ENCODE measurements at places on chromosomes 12 and 14. TPM values are rescaled to one million over a fixed set of nuclear protein-coding genes. Genes with fewer than 3 reads are reported as not detected.

CLEC14A gene
- total RNA-seq = 8.2 TPM

RTN1 gene
- total RNA-seq = under 0.01 TPM

ZNF839 gene
- 9.4 TPM for total RNA-seq

C12orf60 gene
- 1.5 TPM for total RNA-seq

SMIM41 gene
- not detected for total RNA-seq

SNRPF gene
- total RNA-seq = 7.9 TPM

HOTAIR gene
- not detected for total RNA-seq

PAX9 gene
- not detected for total RNA-seq

CBX5 gene
- 18.0 TPM for total RNA-seq

DBX2 gene
- not detected for total RNA-seq

TTC9 gene
- under 0.01 TPM for total RNA-seq

GCH1 gene
- 1.9 TPM for total RNA-seq

MIP gene
- 0.19 TPM for total RNA-seq

NKX2-1 gene
- not detected for total RNA-seq

PLCZ1 gene
- total RNA-seq = not detected

CGRRF1 gene
- 15.0 TPM for total RNA-seq

RNASE13 gene
- not detected for total RNA-seq

FAM90A1 gene
- total RNA-seq = 0.28 TPM

HOXC10 gene
- not detected for total RNA-seq

DEPDC4 gene
- 1.7 TPM for total RNA-seq

LBHD2 gene
- not detected for total RNA-seq

TMPRSS12 gene
- not detected for total RNA-seq

DEGS2 gene
- 0.28 TPM for total RNA-seq

SLC25A21 gene
- total RNA-seq = under 0.01 TPM

SCFD1 gene
- total RNA-seq = 119 TPM

IL26 gene
- total RNA-seq = under 0.01 TPM

MARCHF9 gene
- 0.77 TPM for total RNA-seq

HSPB8 gene
- total RNA-seq = 35.1 TPM

RNASE1 gene
- total RNA-seq = 0.96 TPM

ITGA7 gene
- total RNA-seq = 47.5 TPM

RPS6KA5 gene
- 1.2 TPM for total RNA-seq

SLC39A9 gene
- 169 TPM for total RNA-seq

NDUFB1 gene
- 209 TPM for total RNA-seq

SUDS3 gene
- 34.1 TPM for total RNA-seq

SSPN gene
- total RNA-seq = 12.1 TPM

STRN3 gene
- total RNA-seq = 63.4 TPM

LRIG3 gene
- 18.3 TPM for total RNA-seq

PGF gene
- 17.8 TPM for total RNA-seq

All from regular cardiac myocyte (primary cell).